ENCODE measurements at places on chromosomes 7 and 10.

GRCh38 chr7:2403718-2404648 is 572 bp downstream of the CHST12 start:
- DNase-seq: no peak

- no peak for DNase-seq
These were observed 96.6 kb downstream of the ANKRD30A start for GRCh38 chr10:37222046-37222445.

DNA sequence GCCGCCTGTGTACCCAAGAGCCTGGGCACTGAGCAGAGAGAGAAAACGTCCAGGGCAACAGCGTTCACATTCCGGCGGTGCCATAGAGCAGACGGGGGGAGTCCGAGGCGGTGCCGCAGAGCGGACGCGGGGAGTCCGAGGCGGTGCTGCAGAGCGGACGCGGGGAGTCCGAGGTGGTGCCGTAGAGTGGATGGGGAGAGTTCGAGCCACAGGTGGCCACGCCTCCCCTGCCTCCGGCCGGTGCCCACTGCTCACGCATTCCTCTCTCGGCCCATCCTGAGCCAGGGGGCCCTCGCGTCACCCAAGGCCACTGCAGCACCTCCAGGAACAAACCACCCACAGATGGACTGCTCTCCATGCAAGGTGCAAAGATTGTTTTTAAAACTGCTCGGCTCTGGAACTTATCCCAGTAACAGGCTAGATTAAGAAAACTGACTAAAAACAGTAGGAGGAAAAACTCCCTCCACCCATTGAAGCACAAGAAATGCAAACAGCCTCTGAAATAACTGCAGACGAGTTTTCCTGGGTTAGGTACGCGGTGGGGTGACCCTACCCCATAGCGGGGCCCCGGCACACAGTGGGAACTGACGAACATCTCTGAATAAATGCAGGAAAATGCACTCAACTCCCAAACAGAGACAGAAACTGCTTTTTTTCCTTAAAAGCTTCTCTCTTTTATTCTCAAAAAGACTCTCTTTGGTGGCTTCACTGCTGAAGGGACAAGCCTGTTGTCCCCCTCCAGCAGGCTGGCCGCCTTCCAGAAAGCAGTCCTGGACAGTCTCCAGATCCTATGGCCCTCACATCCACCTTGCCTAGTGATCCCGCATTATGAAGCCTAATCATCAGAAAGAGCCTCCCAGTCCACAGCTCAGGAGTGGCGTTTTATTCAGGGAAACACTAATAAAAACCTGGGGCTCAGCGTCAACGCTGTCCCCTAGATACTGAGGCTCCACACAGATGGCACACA is 55.9 kb downstream of the DIP2C start:
- no peak for DNase-seq

- peak; percentile 89 for DNase-seq
These were observed at the start of gene ABCF2 for GRCh38 chr7:151226875-151227782. Gene ABCF2 (minus strand): TSS chr7:151227205. CDS start chr7:151226458, 747 bp downstream.

DNA sequence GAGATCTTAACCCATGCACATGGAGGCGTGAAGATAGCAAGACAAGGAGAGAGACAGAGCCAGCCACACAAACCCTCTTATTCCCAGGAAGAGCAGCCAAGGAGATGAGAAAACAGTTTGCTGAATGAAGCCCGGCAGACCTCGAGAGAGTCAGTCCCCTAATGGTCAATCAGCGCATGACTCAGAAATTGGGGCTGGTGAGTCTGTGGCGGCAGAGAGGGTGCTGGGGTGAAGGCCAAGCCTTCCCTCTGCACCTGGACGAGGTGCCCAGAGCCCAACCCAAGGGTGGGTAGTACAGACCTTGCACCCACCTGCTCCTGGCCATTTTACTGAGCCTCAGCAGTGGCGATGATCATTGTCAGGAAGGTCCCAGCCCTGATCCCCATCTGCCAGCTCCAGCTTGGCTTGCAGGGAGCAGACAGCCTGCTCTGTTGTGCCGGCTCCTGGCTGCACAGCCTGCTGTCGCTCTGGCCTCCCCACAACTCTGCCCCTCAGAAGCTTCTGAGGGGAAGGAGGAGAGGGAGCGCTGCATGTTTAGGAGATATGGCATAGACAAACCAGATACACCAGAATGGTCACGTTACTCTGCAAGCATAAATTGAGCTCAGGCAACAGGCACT is 256.6 kb downstream of the RPS24 start:
- DNase-seq: no peak

GRCh38 chr10:54478601-54479000 is 322.4 kb downstream of the PCDH15 start:
- DNase-seq: no peak

DNA sequence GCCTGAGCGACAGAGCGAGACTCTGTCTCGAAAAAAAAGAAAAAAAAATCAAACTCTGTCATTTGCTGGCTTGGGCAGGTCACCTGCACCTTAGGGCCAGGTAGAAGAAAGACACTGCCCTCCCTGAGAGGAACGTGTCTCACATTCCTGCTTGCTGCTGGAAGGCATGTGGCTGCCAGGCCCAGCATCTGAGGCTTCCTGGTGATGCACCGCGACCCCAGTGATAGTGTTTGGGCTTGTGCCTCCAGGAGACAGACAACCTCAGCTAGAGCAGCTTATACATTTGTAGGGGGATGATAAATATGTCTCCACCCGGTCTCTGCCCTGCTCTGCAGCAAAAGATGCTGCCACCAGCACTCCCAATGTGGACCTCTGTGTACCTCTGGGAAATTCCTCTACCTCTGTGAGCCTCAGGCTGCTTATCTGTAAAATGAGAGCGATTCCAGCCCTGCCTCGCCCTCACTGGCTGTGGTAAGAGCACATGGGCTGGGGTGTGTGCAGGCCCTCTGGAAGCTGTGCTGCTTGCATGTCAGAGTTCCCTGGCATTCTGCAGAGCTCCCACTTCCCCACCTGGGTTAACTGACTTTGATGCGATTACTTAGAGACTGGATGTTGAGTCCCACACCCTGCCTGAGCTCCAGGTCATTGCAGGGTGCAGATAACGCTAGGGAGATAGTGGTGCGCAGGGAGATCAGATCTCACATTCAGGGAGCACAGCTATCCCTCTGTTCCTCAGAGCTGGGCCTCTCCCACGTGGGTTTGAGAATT is 19.9 kb downstream of the SLC29A3 start:
- no peak for DNase-seq

DNA sequence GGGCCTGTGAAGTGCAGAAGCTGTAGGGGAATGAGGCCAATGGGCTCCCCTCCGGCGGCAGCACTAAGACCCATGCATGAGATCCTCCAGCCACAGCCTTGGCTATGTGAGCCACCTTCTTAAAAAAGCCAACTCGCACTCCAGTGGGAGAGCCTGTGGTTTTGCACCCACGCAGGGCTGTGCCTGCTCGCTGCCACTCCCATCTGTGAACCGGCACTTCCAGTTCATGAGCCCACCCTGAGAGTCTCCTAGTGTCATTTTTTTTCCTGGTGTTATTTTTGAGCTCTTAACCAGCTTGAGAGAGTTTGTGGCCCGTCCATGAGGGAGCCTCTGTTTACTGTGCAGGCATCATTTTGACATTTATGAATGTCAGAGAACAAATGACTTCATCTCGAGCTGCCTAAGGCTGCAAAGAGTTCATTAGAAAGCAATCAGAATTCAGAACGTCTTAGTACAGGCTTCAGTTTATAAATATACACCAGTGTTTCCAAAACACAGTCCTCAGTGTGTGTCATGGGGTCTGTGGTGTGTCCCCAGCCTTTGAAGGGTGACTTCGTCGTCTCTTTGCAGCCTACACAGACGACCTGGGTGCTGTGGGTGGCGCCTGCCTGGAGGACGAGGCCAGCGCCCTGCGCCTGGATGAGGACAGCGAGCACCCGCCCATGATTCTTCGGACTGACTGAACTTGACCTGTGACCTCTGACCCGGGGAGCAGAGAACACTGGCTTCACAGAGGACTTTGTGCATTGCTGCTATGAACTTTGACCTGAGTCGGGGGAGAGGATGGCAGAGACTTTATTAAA is 40.4 kb downstream of the WIPI2 start:
- DNase-seq: no peak

GRCh38 chr7:157076466-157076865 is 62.3 kb upstream of the UBE3C start:
- DNase-seq: no peak

DNA sequence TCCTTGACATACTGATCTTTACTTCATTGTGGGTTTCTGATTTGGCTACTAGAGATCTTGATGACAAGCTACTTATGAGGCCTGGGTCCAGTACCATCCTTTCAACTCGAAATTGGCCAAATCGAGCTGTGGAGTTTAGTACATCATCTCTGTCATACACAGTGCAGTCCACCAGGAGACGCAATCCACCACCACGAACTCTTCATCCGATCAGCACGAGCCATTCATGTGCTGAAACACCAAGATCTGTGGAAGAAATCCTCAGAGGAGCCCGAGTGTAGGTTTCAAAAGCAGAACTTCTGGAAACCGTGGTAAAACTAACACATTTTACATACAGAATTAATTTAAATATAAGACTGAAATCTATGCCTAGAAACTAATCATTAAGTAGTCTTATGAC is 14.2 kb downstream of the DNAJC9 start:
- peak; percentile 8 for DNase-seq

GRCh38 chr10:72186258-72186981 is 29.4 kb upstream of the ANAPC16 start:
- DNase-seq: no peak

DNA sequence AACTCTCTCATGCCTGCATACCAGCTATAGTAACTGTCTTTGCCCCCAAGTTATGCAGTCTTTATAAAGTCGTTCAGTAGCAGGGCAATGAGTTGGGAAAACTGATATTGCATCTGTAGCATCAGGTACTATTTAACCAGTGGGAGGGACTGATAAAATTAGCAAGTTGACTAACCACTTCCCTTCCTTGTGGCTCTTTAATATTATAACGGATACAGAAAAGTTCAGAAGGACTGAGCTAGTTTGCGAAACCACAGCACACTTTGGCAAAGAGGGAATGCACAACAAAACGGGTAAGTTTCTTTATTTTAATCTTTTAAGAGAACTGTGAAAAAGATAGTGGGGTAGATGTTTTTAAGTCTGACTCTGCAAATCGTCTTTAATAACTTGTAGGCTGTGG is 205.3 kb upstream of the HDAC9 start:
- DNase-seq: peak; percentile 69

DNA sequence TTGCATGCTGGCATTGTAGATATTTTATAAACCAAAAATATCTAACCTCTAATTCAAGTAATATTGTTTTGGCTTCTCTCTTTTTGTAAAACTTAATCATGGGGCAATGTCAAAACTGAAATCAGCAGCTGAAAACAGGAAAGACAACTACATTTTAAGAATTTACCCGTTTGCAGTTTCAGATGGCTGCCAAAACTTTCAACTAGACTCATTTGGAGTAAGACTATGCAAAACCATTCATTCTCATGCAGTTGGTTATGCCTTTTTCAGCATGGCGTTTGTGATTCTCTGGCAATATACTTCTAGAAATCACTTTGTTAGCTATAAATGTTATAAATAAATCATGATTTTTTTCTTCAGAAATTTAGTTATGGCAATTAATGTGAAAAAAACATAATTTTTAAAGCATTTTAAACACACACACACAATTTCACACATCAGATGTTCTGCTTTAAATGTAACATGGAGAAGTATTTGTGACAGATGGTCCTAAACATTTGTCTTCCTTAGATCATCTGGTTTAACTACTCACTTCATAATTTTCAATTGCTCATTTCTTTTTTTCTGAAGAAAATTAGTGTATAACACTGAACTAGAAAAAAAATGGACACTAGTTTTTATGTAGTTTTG is 116.4 kb downstream of the ITGB8 start:
- DNase-seq: no peak

DNA sequence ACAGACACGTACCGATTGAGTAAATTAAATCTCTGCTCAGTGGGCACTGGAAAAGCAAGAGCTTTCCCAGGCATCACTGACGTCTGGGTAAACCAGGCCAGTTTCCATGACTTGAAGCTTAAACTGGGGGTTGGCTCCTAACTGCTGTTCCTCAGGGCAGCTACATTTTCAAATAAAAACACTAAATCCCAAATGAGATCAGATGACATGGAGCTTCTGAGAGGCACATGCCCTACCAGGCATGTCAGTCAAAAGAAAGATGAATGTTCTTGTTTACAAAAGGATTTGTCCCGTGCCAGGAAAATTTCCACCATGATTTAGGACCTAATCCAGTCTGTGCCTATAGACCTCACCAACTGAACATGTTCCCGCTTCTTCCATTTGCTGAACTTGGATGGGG is 220.2 kb downstream of the KCNMA1 start:
- DNase-seq: no peak

- no peak for DNase-seq
These were observed 779.3 kb downstream of the INHBA start for GRCh38 chr7:40923626-40924025.

GRCh38 chr7:36349626-36350025 is 40.0 kb upstream of the ANLN start:
- no peak for DNase-seq

DNA sequence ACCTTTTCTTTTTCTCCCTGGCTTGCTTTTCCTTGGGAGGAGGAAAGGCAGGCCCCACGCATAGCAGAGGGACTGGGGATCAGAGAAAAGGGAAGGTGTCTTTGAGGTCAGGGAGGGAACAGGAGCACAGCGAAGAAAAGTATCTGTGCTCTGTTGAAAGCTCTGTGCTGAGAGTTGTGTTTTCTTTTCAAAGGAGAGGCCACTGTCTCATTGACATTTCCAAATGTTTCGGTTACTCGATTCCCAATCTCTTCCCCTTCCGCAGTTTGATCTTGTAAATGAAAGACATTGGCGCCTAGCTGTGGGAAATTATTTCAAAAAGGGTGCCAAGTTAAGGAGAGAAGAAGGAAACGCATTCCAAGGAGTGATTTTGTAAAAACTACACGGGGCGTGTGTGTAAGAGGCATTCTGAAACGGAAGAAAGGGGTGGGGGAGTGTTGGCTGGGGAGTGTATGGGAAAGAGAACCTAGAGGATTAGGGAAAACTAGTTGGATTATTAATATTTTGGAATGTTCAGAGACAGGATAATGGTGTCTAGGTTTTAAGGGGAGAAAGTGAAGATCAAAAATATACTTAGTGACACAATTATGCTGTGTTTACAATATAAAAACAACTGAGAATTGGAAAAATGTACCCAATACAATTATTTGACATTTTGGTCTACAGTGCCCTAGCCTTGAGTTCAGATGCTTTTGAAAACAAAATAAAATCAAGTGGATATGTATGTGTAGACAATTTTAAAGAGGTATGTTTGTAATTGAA is 708 bp downstream of the KLHDC10 start:
- DNase-seq: peak; percentile 12

DNA sequence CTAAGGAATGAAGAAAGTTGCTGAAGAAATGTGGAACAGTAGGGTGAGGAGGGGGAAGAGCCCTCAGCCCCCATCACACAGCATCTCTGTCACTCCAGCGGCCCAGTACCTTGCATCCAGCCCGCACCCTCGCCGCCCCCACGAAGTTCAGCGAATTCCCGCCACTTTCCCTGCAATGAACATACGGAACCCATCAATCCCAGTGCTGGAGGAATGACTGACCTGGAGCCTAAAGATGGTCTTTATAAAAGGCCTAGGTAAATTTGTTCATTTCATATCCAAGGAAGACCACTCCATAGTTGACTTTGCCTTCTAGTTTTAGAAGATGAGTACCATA is 779 bp upstream of the KIF5B start:
- no peak for DNase-seq
